ENCODE measurements at places on chromosomes 2 and 18.

DNA sequence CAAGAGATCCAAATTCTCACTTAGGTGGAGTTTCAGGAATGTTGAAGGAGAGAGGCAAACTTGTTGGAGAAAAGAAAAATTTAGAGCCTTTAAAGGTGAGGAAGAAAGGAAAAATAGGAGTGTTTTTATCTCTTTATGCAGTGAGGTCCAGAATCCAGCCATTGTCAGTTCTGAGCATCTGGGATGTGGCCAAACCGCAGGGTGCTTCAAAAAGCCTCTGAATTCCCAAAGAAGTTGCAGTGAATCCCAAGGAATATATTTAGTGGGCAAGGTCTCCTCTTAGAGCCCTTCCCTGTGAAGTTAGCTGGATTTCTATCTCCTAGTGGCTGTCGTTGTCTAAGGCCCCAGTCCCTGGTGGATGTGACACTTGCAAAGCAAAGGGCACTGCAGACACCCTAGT is 51.2 kb downstream of the MTCL1 start:
- DNase-seq: no peak

GRCh38 chr2:173821451-173821850 is 143.7 kb downstream of the SP3 start:
- DNase-seq: no peak

- DNase-seq: no peak
Measured at GRCh38 chr2:118094503-118094902, 6.2 kb downstream of the INSIG2 start.

DNA sequence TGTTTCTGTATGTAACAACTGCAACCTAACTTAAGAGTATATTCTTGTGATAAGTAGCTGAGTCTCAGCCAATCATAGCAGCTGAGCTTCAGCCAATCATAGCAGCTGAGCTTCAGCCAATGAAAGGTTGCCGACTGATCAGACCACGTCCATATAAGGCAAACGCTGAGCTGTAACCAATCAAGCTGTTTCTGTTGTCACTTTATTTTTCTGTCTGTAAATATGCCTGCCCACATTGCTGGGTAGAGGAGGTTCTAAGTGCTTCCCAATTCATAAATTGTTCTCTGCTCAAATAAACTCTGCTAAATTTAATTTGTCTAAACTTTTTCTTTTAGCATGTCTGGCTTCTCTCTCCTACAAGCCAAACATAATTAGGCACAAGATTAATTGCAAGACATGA is 231.5 kb upstream of the TCF4 start:
- no peak for DNase-seq

DNA sequence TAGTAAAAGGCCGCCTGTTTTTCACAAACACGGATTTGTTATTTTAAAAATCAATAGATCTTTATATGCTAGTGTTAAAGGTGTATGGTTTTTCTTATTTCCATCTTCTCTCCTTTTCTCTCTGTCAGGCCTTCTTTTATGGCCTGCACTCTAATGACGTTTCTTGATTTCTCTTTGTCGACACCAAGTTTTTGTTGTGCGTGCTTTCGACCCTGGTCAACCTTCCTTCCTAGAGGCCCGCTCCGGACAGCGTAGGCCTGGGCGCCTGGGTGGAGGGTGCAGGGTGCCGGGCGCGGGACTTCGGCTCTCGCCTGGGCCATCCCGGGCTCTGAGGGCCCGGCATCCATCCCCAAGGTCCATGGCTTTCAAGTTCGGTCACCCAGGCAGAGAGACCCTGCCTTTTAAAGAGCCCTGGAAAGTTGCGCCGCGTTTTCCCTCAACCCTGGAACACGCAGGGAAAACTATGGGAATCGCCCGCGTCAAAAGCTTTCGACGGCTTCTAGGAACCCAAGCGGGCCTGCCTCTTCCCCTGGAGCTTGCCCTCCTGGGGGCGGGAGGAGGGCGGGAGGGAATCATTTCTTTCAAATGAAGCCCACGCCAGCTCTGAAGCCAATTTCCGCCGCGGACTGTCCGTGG is 4.1 kb upstream of the SATB2 start:
- DNase-seq: no peak

Data from T follicular helper cell (primary cell).